ENCODE measurements at places on chromosomes 2 and 18.
A peak's percentile ranks its signal among the peaks of the same experiment; 100 is the strongest.

GRCh38 chr2:237866101-237866621, 6.7 kb downstream of the RAMP1 start:
- DNase-seq: peak; percentile 19

DNA sequence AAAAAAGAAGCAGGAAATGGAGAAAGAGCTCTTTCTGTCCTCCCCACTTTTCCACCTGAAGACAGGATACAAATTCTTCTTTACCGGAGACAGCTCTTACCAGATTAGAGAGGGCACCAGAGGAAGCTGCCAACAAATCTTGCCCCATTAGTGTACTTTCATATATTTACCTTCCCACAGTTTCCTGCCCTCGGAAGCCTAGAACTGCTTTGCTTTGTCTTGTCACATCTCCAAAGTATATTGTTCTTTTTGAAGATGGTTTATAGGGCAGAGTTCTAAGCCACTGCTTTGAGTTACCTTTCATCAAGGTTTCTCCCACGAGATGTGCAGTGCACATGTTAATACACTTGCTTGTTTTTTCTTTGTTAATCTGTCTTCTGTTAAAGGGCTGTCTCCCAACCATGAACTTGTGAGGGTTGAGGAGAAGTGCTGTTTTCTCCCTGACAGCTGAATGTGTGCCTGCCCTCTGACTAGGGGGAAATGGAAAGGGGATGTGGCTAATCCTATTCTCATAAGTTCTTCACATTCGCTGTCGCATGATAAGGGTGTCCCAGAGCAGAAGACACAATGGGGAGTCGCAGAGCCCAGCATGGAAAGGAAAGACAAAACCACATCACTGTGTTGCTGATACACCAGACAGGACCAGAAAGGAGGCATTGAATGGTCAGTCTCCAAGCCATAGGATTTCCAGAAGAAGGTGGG, 24.2 kb downstream of the CENPA start:
- DNase-seq: no peak

GRCh38 chr2:145094370-145094769, 574.5 kb upstream of the ZEB2 start:
- no peak for DNase-seq

DNA sequence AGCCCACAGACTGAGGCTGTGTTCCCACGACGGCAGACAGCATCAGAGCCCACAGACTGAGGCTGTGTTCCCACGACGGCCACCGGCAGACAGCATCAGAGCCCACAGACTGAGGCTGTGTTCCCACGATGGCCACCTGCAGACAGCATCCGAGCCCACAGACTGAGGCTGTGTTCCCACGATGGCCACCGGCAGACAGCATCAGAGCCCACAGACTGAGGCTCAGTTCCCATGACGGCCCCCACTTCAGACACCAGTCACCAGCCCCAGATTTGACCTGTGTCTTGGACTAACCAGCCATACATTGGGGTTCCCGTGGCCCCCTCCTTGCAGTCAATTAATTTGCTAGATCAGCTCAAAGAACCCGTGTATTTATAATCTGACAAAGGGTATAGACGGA, 57.8 kb upstream of the SNTG2 start:
- DNase-seq: no peak

GRCh38 chr18:13641551-13642439, 84.6 kb downstream of the FAM210A start:
- DNase-seq: no peak

DNA sequence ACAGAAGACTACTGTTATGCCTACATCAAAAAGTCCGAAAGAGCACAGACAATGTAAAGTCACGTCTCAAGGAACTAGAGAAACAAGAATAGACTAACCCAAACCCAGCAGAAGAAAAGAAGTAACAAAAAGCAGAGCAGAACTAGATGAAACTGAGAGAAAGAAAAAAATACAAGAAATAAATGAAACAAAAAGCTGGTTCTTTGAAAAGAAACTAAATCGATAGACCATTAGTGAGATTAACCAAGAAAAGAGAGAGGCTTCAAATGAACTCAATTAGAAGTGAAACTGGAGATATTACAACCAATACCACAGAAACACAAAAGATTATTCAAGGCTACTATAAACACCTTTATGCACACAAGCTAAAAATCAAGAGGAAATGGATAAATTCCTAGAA, 271.8 kb downstream of the MBD2 start:
- DNase-seq: no peak

- no peak for DNase-seq
Measured at GRCh38 chr2:175631245-175631623, 370.8 kb downstream of the LNPK start.

DNA sequence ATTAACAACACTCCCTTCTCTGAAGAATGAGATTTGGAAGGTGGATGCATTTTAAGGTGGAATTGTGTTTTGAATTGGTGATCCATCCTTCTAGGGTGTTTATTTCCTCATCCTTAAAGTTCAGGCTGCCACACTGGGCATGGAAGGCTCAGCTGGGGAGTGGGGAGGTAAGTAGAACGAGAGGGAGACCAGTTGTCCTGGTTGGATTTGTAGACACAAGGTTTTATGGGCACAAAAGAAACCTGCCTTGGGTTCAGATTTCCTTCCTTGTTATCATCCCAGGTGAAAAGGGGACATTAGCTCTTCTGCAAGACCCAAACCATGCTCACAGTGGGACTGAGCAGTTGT, 101.0 kb upstream of the SIX3 start:
- DNase-seq: no peak

DNA sequence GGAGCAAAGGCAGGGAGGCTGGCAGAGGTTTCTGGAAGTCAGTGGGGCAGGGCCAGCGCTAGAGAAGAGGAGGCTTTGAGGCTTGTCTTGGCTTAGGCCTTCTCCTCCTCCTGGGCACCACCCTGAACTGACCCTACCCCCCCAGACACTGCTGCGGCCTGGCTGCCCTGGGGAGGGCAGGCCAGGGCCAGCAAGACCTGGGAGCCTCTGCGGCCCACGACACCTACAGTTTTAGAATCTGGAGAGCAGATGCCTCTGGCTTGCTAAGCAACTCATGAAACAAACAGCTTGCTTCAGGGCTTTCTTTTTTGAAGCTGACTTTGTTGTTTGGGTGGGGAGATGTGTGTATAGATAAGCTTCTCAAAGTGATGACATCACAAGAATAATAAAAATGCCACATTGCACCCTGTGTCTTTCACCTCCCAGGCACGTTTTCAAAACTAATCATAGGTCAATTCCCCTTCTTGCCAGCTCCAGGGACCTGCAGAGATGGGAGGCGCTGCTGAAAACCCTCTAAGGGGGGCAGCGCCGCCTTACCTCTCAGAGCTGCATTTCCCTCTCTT, 46.2 kb upstream of the SMAD7 start:
- no peak for DNase-seq

GRCh38 chr2:235692671-235693171, 198.9 kb downstream of the AGAP1 start:
- DNase-seq: no peak

- no peak for DNase-seq
Measured at GRCh38 chr2:34808426-34808825, 1209.3 kb upstream of the FAM98A start.

GRCh38 chr18:48544661-48545415, 6.0 kb downstream of the CTIF start:
- no peak for DNase-seq

- no peak for DNase-seq
Measured at GRCh38 chr2:226619707-226620106, 179.9 kb downstream of the IRS1 start.

GRCh38 chr2:149082079-149082478, 43.6 kb downstream of the LYPD6B start:
- DNase-seq: no peak

DNA sequence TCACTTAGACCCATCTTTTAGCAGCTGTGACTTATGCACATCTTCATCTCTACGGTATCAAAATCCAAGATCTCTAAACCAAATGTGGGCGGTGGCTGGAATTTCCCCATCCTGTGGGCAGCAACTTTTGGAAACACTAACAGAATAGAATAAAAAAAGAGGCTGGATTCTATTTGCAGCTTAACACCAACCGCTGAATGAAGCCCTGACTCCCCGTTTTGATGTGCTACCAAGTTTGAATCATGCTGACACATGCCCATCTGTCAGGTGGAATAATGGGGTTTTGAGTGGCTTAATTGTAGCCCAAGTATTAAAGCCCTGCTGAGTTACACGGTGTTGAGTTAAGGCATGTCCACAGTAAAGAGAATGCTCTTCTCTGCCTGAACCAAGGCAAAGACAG, 165.2 kb downstream of the MTCL1 start:
- DNase-seq: no peak

GRCh38 chr2:202604699-202605098, 30.1 kb upstream of the FAM117B start:
- no peak for DNase-seq

GRCh38 chr2:5093056-5093455, 599.1 kb upstream of the SOX11 start:
- no peak for DNase-seq

- DNase-seq: no peak
Measured at GRCh38 chr2:153890576-153890975, 18.9 kb downstream of the GALNT13 start.

DNA sequence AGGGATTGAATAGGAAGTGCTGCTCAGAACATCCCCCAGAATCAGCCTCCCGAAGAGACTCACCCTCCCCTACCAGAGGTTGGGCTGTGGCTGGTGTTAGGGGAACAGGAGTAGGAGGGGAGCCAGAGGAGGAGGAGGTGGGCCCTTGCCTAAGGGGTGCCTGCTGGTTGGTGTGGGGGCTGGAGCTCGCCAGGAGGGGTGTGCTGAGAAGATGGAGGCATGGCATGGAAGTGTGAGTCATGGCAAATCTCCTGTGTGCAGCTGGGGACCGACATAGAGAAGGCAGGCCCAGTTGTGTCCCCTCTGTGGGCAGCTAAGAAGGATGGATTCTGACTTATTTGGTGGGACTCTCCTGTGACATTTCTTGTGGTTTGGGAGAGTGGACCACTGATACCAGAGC, 73.7 kb downstream of the DGKD start:
- peak; percentile 28 for DNase-seq

DNA sequence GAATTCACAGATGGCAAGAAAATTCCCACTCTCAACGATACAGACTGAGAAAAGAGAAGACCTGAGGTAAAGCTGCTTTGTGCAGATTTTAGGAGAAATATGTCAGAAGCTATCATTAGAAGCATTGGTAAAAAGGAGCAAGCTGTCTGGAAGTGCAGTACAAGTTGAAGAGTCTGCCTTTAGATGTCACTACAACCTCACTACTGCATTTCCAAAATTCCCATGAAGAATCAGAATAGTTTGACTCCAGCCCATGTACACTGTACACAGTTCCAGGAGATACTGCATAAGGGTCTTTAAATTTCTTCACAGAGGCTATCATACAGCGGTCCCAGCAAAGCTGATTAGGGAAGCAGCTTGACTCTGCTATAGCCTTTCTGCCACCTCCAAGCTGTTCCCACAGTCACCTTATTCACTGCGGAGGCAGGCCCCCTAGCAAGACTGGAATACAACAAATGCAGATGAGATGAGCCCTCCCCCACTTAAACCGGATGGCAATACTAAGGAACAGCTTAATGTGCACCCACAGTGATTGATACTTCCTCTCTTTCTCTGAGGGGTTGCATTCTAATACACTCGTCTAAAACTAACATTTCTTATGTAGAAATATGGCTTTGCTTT, 527.4 kb downstream of the TMEM182 start:
- DNase-seq: no peak

DNA sequence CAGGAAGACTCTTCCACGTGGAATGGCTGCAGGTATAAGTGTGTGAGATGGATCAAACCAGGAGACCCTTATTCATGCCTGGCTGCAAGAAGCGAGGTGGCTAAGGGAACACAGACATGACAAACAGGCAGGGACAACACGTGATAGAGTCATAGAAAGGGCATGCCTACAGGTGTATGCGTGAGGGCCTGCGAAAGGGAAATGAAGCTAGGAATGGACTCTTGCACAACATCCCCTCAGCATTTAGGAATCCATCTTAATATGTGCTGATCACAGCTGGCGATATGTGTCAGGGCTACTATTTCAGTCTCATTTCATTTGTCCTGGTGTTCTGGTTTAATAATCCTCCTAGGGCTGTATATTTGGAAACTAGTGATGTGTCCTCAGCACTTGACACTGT, 291.2 kb downstream of the MYT1L start:
- DNase-seq: no peak

GRCh38 chr18:24400587-24400986, 3.0 kb upstream of the OSBPL1A start:
- no peak for DNase-seq

DNA sequence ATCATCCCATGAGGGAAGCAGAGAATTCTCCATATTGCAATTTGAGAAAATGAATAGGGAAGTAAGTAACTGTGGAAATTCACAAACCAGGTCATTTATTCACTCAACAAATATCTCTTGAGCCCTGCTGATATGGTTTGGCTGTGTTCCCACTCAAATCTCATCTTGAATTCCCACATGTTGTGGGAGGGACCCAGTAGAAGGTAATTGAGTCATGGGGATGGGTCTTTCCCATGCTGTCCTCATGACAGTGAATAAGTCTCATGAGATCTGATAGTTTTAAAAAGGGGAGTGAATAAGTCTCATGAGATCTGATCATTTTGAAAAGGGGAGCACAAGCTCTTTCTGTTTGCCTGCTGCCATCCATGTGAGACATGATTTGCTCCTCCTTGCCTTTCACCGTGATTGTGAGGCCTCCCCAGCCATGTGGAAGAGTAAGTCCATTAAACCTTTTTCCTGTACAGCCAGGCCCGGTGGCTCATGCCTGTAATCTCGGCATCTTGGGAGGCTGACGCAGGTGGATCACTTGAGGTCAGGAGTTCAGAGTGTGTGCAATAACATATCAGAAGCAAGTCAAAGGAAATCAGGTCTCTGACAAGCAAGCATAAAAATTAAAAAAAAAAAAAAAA, 193.2 kb downstream of the NDUFA10 start:
- DNase-seq: no peak

- DNase-seq: peak; percentile 70
Measured at GRCh38 chr18:57437766-57438671, 2.8 kb downstream of the ONECUT2 start.

Data from activated T-cell treated with anti-CD3 and anti-CD28 coated beads, Interleukin-2, amount 50 U/mL, for 24 hours (primary cell).